ENCODE measurements at places on chromosomes 5 and 9.

- DNase-seq = no peak
These were observed 202.2 kb downstream of the NFIB start for GRCh38 chr9:14111696-14112095.

DNA sequence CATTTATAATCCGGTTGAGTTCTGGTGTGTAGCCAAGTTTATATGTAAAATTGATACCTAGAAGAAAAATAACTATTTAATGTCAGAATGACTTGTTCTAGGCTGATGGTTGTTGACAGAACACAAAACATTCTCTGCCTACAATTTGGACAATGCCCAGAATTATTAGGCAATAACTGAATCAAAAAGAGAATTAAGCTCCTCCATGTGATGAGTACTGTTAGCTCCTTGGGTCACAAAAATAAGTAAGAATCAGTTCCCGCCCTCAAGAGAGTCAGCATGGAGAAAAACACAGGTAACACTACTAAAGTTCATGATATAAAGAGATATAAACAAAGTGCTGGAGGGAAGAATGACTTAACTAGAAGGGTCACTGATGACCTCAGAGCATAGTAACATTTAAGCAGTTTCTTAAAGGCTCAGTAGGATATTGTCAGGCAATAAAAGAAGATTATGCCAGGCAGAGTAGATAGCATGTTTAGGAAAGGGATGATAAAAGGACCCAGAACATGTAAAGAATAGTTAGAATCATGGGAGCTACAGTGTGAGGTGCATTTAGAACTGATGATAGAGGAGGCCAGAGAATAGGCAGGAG lies 200.5 kb upstream of the ACTBL2 start:
- no peak for DNase-seq

DNA sequence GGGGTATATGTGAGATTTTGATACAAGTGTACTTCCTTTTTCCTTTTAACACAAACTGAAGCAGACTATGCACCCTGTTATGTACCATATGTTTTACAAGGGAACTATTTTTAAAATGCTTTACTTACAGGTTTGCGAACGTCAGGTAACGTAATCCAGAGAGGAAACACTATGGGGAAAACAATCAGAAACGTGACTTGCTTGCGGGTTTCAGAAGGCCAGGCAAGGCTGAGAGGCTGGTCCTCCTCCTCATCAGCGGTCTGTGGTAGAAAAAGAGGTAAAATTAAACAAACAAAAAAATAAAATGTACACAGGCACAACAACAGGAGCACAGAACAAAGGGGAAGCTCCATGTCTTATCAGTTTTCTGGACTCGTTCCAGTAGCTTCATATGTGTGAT lies 141.2 kb downstream of the ACER2 start:
- DNase-seq = no peak

- no peak for DNase-seq
These were observed 615.2 kb upstream of the SEMA6A start for GRCh38 chr5:117189784-117190183.

DNA sequence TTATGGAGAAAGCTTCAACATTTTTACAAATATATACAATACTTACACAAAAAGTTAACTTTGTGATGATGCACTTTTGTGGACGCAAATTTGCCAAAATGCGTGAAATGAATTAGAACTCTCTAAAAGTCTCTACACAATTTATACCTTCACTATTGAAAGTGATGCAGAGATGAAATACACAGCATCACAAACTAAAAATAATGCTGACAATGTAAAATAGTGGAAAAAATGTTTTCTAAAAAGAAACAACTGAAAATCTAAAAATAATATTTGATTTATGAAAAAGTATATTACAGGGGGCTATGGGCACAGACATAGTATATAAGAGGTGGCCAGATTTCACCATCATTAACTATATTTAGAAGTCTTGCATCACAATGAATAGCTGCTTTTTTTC lies 188.8 kb downstream of the ADCY2 start:
- no peak for DNase-seq

- DNase-seq = no peak
These were observed 133.0 kb downstream of the ATG10 start for GRCh38 chr5:82104872-82105271.

DNA sequence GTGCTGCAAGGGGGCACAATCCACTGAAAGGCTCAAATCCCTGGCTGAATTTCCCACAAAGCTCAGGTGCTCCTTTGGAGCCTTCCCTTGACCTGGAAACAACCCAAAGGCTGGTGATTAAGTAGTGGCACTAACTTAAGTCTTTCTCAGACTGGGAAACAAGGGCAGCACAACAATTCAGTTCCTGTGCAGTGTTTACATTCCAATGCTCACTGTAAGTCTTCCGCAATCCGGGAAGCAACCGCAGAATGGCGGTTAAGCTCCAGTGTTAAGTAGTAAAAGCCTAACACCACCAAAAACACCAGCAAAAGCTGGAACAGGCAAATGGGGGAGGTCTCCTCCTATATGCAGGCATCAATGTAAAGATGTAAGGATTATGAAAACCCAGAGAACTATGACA lies 117.2 kb downstream of the TRPM3 start:
- DNase-seq = no peak

- DNase-seq = no peak
These were observed 1049.4 kb upstream of the NUDT12 start for GRCh38 chr5:104612005-104612404.

- no peak for DNase-seq
These were observed 960.6 kb downstream of the MAT2B start for GRCh38 chr5:164466033-164466432.

- no peak for DNase-seq
These were observed 56.0 kb upstream of the GALNT10 start for GRCh38 chr5:154134499-154134898.

DNA sequence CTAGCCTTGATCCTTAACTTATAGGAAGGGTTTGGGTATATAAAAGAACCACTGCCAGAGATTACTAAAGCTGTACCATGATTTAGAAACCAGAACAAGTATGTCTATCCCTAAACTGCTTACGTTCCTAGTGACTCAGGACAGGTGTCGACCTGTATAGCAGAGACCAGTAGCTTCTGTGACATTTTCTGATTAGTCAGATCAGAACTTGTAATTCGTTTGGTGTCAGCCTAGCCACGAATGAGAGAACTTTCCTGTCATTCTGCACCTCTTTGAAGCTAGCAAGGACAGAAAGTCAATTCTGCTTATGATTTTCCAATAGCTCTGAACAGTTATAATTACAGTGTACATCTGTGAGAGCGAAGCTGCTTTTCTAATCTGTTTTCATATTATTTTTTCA lies 39.5 kb downstream of the PRKACG start:
- DNase-seq = no peak

DNA sequence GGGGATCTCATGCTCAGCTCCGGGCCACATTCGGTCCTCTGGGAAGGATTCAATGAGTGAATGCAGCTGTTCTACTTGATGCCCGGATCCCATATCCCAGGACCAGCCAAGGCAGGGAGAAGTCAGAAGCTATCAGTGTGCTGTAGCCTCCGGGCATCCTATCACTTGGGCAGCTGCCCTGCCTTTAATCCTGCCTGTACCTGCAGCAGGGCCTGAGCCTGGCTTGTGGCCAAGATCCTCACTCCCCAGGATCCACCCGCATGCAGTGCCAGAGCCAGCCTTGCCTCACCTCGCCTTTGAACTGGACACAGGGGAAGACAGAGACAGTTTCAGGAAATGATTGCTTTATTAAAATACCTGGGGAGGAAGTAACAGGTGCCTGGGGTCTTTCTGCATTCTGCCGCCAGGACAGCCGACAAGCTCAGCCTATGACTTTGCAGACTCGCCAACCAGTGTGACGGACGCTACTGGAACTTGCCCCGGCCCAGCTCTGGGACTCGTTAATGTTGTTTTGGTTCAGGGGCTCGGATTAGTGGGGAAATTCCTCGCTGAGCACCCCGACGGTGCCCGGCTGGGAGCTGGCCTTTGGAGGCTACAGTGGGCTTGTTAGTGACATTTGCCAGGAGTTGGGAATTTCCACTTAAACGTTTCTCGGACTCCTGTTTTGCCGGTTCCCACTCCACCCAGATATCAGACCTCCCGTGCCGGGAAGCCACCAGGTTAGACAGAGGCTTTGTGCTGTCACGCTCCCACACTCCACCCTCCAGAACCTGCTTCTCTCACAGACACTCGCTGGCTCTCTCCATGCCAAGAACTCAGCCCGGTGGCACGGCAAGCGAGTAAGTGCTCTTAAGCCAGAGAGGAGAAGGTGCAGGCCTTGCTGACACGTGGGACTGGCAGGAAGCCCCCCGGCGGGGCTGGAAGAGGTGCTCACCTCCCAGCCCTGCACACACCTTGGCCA lies 721 bp downstream of the PTGES start:
- DNase-seq = no peak

GRCh38 chr5:126508962-126509279 lies 85.7 kb downstream of the GRAMD2B start:
- no peak for DNase-seq

- no peak for DNase-seq
These were observed 32.4 kb upstream of the CAST start for GRCh38 chr5:96629774-96630173.

DNA sequence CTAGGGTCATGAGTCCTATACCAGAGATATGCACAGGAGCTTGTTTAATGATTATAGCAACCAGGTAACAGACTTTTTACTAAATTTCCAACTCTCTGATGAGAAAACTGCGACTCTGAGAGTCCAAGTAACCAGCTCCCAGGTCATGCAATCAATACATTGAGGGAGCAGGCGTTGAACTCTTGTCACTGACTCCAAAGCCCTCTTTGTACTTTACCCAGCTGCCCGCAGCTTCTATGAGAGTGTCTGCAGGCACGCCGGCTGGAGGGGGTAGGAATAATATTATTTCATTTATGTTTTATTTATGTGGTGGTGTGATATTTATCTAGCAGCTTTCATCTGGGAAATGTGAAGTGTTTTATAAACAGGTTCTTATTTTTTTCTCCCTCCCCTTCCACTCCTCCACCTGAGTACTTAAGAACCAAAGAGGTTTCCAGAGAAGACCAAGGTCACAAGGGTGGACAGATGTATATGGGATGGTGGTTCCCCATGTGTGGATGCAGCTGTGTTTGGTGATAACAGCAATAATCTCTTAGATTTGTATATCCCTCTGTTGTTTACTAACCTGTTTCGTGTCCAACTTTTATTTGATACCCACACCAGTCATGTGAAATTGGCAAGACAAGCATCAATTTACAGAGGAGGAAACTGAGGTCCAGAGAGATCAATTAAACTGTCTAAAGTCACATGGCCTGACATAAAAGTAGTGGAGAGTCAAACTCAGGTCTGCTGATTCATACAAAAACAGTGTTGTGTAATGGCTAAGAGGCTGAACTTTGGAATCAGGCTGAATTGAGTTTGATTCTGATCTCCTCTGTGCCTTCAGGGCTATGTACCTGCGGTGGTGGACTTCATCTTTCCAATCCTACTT lies 140.2 kb upstream of the TRIM32 start:
- no peak for DNase-seq

GRCh38 chr9:72718503-72718902 lies 197.1 kb downstream of the TMC1 start:
- DNase-seq = no peak

DNA sequence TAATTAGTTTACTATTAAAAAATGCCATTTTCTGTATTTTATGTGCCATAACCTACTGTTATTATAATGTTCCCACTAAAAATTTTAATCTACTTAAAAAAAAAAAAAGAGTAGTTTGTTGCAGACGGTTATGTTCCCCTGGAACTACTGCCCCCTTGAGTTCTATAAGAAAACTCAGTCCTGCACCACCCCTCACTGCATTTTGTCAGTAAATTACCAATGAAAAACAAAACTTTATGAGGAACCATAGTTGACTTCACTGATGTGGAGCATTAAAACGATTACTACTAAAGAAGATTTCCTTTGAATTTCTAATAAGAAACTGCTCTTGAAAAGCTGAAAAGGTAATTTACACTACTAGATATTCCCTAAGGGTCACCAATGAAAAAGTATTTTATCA lies 288.7 kb downstream of the FBXL17 start:
- DNase-seq = no peak

DNA sequence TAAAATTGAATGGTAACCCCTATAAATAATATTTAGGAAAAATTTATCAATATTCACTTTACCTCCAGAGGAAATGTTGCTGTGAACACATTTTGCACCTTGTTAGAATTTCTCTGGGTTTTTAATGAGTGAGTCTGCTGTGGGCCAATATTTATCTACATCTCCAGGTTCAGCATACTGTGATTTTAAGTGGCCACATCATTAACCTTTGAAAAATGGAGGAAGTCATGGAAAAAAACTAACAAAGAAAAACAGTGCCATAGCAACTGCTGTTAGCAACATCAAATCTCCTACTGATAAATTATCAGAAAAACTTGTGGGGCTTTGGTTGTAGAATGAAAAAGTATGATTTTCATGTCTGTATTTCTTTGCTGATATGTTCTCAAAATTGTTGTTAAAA lies 55.0 kb downstream of the CD180 start:
- no peak for DNase-seq

- DNase-seq = no peak
These were observed 39.4 kb upstream of the AIF1L start for GRCh38 chr9:131056781-131057506.

GRCh38 chr5:164335837-164336236 lies 830.4 kb downstream of the MAT2B start:
- no peak for DNase-seq

- DNase-seq = no peak
These were observed 36.5 kb downstream of the LAMC3 start for GRCh38 chr9:131045300-131046092.

GRCh38 chr5:161189452-161189851 lies 337.4 kb upstream of the ATP10B start:
- no peak for DNase-seq

- DNase-seq = no peak
These were observed 61.0 kb downstream of the ST8SIA4 start for GRCh38 chr5:100842080-100842479.

GRCh38 chr9:13437866-13438265 lies 158.4 kb upstream of the MPDZ start:
- DNase-seq = no peak
